GM12878 (cell line): ENCODE measurements at places on chromosomes 1 and 21. TPM values are rescaled to one million over a fixed set of nuclear protein-coding genes. Genes with fewer than 3 reads are reported as not detected.

AADACL3 gene
- not detected in 2 replicates for total RNA-seq

IVL gene
- 12.1 and 12.2 TPM in 2 replicates for total RNA-seq

GPR3 gene
- 0.33 and 0.56 TPM in 2 replicates for total RNA-seq

AMY1B gene
- not detected in 2 replicates for total RNA-seq

NTMT2 gene
- not detected in 2 replicates for total RNA-seq

DNM3 gene
- 0.05 and 0.08 TPM in 2 replicates for total RNA-seq

ZNF593OS gene
- not detected in 2 replicates for total RNA-seq

SYT2 gene
- total RNA-seq = not detected in 2 replicates

S100A16 gene
- total RNA-seq = 0.51 TPM in 1 of 2 replicates, not detected in the other

MYOM3 gene
- not detected in 2 replicates for total RNA-seq

BEST4 gene
- total RNA-seq = 1.3 and 1.5 TPM in 2 replicates

DNA sequence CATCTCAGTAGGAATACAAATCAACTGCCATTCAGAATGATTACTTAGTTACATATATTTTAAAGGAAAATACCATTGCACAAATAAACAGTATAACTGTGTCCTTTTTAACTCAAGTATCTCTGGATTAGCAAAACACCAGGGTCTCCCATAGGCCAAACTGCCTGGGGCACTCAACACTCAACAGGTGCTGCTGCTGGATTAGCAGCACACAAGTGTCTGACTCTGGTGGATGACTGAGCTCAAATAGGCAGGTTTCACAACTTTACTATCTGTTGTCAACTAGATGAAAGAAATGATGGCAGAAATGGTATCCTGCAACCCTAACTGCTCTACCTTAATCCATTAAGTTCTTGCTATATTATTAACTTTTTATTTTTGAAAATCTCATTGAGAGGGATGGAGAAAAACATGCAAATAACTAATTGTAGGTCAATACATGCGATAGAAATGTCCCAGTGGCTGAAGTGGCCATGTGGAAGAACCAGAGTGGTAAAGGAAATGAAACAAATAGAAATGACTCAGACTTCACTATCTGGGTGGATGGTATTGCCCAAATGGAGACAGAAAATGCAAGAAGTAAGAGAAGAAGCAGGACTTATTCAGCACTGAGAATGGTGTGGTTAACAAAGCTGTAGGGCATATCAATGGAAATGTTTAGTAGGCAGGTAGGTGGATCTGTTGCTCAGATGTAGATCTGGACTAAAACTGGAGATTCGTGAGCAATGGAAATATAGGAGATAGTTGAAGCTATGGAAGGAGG, 90.8 kb upstream of the CCDC190 start:
- peak; percentile 42 for DNase-seq

DNA sequence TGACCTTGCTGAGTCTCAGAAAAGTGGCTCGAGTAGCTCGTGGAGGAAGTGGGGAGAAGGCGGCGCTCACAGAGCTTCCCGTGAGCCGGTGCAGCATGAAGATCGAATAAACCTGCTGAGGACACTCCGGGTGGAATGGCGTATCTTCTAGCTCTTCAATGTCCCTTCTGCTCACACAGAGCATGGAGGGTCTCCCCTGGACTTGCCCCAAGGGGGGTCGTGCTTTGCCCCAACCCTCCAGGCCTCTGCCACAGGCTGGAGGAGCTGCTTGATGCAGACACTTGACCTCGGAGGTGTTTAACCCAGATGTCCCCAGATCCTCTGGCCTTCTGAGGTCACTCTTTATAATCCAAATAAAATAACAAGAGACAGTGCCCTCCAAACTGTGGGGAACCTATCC, 2.2 kb upstream of the KRTAP10-12 start:
- DNase-seq = no peak

GRCh38 chr1:14259191-14259757, 339.2 kb upstream of the KAZN start:
- no peak for DNase-seq

DNA sequence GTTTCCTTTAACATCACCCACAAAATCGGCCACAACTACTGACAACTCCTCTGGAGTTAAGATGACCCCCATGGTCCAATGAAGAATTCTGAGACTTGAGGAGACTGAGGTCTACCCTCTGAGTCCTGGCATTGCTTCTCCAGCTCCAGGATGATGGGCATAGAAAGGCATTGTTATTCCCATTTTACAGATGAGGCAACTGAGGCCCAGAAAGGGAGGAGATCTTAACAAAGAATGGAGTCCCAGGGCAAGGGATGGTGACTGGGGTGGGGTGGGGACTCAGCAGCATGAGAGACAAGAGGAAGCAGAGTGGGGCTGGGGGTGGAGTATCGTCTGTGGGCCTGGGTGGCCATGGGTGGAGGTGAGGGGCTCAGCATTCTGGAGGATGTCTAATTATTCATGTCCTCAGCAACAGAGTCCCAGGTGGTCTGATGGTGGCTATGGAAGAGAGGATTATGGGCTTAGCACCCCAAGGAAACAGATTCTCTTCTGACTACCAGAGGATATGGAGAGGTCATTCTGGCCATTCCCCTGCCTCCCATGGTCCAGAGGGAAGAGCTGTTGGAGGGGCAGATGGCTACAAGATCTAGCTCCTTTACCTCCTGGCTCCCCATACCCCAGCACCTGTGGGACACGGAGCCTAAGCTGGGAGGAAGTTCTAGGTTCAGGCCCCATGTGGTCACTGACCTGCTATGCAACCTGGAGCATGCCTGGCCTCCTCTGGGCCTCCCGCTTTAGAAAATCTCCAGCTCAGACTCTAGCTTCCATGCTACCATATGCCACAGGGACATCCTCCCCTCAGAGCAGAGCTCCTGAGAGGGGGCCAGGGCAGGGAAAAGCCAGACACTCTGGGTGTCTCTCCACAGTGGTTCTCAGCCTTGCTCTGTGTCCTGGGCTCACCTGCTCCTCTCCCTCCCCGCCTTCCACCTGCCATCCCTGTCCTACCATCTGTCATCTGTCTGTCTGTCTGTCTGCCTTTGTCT, 37.4 kb upstream of the DMBX1 start:
- no peak for DNase-seq

- DNase-seq = no peak
Measured at GRCh38 chr21:46226146-46226545, 2.4 kb downstream of the LSS start.

DNA sequence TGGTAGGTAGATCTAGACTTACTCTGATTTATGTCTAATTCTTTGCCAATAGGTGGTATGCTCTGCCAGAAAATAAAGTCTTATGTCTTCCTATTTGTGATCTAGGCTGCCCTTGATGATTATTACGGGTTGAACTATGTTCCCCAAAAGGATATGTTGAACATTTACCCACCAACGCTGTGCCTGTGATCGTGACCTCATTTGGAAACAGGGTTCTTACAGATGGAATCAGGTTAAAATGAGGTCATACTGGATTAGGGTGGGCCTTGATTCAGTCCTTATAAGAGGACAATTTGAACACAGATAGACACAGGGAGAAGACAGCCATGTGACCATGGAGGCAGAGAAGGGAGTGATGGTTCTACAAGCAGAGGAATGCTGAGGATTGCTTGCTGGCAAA, 95.1 kb upstream of the BCAR3 start:
- DNase-seq = no peak

- DNase-seq = no peak
Measured at GRCh38 chr1:203751051-203751450, 13.9 kb upstream of the LAX1 start.

- DNase-seq = no peak
Measured at GRCh38 chr1:98205291-98206017, 284.6 kb upstream of the DPYD start.

DNA sequence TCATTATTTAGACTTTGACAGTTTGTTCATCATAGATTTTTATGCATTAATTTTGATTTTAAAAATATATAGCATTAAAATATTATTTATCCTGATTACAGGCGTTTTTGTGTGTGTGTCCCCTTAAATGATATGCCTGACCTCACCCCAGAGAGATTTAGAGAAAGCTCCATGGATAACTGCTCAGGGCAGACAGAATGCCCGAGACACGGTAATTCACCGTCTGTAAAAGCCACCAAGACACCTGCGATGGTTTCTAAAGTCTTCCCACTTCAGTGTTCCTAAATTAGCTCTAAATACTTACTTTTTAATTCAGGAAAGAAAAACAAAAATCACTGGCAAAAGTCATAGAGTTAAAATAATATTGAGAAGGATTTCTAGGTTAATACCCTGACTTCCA, 350.6 kb upstream of the RUNX1 start:
- no peak for DNase-seq

- peak; percentile 11 for DNase-seq
Measured at GRCh38 chr1:223081181-223081994, 61.7 kb downstream of the TLR5 start.

DNA sequence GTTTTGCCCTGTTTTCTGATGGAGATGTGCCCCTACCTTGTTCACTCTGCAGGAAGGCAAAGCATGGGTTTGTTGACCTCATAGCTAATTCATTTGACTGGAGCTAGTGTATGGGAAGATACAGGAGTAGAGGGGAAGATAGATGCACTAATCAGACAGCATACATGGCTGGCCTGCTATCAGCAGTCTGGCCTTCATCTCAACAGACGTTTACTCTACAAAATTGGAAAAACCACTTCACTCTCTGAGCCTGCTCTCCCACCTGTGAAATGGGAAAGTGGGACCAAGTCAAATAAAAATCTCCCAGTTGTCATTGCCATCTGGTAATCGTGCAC, 235.2 kb upstream of the RAB4A start:
- no peak for DNase-seq

DNA sequence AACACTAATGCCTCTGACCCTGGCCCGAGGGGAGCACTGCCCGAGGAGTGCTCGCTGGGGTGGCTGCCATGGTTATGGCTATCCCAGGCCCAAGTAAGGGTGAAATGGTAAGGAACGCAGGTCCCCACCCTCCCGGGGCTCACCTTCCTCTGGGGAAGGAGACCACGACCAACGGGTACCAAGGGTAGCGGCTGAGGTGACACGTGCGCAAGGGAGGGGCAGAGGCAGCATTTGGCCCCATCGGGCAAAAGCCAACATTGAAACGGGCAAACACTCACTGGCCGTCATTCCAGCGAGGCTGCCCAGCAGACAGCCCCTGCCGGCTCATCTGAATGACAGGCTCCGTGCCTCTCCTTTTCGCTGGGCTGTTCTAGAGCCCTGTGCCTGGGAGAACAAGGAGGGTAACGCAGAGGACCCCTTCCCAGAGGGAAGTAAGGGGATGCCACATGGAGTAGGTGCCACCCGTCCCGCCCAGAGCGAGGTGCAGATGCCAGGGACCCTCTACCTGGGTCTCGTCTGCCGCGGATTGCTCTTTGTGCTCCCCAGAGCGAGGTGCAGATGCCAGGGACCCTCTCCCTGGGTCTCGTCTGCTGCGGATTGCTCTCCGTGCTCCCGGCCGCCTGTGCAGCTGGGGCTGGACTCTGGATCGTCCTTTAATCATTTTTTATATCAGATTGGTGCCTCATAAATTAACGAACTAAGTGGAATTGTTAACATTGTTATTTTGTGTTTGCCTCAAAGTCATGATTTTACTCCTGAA, 16.2 kb downstream of the ACTRT2 start:
- DNase-seq = no peak

- no peak for DNase-seq
Measured at GRCh38 chr1:1059494-1060280, 14.4 kb downstream of the RNF223 start.

GRCh38 chr1:28928314-28928941, 14.1 kb downstream of the EPB41 start:
- no peak for DNase-seq

- no peak for DNase-seq
Measured at GRCh38 chr1:76725864-76726619, 141.2 kb upstream of the ST6GALNAC5 start.

DNA sequence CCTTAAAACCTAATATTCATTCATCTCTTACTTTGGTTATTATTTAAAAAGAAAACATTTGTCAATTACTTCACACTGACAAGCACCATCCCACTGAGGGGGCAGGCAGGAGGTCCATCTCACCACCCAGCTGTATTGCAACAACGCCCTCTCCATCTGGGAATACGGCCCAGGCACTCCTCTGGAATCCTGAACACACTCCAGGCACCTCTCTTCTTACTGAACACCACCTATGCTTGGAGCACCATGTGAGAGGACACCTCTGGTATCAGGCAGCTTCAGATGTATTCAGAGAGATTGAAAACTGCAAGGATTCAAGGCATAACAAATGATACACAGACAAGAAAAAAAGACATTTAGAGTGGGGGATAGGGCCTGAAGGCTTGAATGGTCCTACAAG, 147.1 kb downstream of the CACNA1E start:
- DNase-seq = no peak

DNA sequence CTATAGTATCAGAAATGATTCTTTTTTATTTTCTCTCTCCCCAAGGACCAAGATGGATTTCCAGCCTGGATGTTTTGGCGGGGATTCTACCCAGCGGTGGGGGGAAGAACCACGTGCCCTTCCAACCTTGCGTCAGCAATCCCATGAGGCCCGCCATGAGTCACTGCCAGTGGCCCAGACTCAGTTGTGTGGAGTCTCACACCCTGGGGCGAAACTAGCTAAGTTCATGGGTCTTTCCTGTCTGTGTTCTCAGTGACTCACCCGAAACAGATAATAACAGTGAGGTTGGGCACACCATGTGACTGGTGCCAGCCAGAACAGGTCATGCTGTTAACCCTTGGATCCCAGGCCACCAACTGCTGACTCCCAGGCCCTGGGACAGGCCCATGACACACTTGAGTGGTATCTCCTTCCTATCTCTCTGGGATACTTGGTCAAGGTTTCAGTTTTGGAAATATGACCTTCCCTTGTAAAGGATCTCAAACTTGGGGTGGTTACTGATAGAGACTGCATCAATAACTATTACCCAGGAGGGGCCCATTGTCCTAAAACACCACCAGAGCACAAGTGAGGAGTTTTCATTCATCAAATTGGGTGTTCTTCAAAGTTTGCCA, 98.0 kb upstream of the DUSP10 start:
- peak; percentile 94 for DNase-seq

GRCh38 chr21:38769191-38769780, 36.4 kb upstream of the ETS2 start:
- no peak for DNase-seq

- no peak for DNase-seq
Measured at GRCh38 chr1:226100436-226101391, 38.2 kb downstream of the H3-3A start.

GRCh38 chr21:36306872-36307534, 13.0 kb upstream of the MORC3 start:
- DNase-seq = no peak

GRCh38 chr1:109776206-109776835, 12.6 kb upstream of the EPS8L3 start:
- no peak for DNase-seq

DNA sequence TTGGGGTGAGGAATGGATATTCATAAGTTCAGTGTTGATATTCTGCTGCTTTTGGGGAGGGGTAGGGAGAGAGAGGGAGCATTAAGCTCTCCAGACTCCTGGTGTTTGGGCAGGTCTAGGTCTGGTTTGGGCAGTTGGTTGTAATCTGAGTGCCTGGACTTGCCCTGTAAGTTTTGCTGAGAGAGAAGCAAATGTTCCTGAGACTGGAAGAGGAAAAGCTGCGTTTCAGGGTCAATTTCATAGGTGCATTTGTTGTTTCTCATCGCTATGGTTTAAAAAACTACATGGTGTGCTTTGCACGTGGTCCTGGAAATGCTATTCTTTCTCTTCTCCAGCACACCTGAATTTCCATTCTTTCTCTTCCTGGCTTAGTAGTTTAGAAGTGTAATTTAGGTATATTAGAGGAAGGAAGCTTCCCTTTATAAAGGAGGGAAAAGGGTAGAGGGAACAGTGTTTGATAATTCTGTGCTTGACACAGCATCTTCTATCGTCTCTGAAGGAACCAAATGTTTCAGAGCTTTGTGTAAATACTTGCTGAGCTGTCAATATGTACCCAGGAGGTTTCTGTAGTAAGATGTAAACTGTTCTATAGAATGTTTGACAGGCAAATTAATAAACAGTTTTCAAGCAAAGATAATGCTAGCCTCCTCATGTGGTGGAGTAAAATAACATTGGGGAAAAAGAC, 6.3 kb downstream of the ARID1A start:
- DNase-seq = no peak

- no peak for DNase-seq
Measured at GRCh38 chr1:65514041-65514440, 93.6 kb downstream of the LEPR start.
